ENCODE measurements at places on chromosomes 1 and 21.

DNA sequence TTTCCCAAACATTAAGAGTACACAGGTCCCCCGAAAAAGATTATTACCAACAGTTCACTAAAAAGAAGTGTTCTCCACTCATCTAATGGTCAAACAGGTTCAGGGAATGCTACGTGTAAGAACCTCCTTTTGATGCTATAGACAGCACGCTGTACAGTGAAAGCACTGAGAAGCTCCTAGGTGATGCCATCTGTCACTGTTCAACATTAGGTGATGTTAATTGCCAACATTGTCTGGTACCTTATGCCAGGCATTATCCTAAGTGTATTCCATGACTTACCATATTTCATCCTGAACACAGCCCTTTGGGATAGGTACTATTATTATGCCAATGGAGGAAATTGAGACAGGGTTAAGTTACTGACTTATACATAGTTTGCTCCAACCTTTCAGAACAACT, 82.1 kb downstream of the DAB1 start:
- DNase-seq = no peak

- no peak for DNase-seq
Observed at GRCh38 chr1:182679684-182680083, 4.7 kb downstream of the RGS8 start.

DNA sequence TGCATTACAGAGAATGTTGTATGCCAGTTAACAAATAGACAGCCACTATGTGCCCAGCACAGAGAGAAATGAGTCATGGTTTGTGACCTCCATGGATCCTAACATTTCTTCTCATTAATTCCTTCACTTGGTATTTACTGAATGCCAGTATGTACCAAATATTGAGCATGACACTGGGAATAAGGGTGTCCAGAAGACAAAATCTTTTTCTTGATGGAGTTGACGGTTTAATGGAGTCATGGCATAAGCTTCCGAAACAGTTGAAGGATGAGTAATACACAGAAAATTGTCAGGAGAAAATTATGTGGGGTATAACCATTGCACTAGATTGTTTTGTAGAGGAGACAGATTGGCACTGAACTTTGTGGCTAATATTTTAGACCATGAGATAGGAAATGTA, 36.9 kb downstream of the PTGFR start:
- no peak for DNase-seq

DNA sequence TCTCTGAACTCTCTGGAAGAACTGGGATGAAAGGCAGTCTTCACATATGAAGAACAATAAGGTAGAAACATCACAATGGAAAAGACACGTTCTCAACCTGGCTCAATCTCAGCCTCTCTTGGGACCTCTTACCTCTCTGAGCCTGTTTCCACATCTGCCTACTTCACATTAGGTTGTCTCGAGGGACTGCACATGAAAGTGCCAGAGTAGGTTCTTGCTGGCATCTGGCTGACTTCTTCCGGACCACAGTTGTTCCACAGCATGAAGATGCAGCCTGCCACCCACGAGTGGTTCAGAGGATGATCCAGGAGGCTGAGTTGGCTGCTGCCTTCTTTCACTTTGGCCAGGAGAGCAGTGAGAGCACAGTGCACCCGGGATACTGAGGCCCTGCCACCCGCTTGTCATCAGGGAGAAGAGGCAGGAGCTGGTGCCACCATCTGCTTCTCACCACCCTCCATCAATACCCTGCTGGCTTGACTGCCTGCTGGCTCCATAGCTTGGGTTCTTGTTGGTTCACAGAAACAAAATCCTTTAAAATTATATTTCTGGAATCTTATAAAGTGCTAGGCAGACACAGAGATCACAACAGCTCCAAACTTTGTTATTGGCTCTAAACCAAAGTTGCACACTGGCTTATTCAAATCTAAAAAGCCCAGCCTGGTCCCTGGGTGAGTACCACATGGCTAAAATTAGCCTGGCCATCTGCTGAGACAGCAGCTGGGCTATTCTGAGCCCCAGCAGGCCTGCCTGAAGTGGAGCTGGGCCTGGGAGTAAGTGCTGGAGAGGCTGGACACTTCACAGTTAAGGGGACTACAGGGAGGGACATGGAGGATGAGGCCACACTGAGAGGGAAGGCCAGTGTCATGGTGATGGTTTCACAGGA, 46.9 kb upstream of the LIN9 start:
- DNase-seq = no peak

GRCh38 chr1:10738061-10739058, 58.1 kb downstream of the CASZ1 start:
- peak; percentile 15 for DNase-seq

DNA sequence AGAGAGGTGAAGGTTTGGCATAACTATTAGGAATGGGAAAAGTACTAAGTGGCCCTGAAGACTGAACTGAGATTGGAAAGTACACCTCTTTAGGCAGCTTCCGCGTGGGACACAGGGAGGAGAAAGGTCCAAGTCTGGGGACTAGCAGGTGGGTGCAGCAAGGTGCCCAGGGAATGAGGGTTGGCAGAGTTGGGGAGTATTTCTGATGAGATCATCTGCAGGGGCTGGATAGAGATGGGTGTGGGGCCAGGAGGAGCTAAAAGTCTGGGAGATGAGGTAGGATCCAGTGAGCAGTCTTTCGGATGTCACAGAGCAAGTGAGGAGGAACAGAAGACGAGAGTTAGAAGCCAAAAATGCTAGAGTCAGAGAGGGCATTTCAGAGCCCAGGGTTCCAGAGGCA, 36.1 kb downstream of the CDCA8 start:
- DNase-seq = no peak

DNA sequence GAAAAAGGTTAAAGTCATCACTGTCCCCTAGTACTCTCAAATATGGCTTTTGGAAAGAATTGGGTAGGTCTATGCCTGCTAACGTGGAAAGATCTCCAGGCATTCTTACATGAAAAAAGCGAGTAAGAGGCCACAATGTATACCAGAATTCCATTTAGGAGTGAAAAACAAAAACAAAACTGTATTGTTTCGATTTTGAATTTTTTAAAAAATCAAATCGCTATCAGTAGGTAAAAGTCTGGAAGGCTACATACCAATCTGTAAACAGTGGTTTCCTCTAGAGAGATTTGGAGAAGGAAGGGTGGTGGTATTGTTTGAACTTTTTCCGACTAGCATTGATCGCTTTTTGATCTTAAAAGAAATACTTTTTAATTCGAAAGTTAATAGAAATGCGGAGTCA, 55.9 kb downstream of the RRAGC start:
- no peak for DNase-seq

GRCh38 chr1:31944205-31945089, 6.3 kb upstream of the PTP4A2 start:
- DNase-seq = peak; percentile 90

GRCh38 chr21:38129711-38130110, 127.1 kb upstream of the KCNJ15 start:
- DNase-seq = no peak

- DNase-seq = no peak
Observed at GRCh38 chr1:115830963-115831362, 10.0 kb downstream of the NHLH2 start.

DNA sequence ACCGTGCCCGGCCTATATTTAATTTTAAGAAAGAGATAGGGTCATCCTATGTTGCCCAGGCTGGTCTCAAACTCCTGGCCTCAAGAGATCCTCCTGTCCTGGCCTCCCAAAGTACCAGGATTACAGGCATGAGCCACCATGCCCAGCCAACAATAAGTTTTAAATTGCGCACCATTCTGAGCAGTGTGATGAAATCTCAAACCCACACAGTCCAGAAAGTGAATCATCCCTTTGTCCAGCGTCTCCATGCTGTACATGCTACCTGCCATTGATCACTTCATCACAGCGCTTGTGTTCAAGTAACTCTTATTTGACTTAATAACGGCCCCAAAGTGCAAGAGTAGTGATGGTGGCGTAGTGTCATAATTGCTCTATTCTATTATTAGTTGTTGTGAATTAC, 75.4 kb downstream of the APP start:
- DNase-seq = no peak
